ENCODE measurements at places on chromosomes 13 and 19.

- DNase-seq: peak; percentile 70
Observed at GRCh38 chr13:113814435-113814821, 49.4 kb downstream of the GAS6 start.

- DNase-seq: peak; percentile 74
Observed at GRCh38 chr19:39671739-39672363, 16.1 kb downstream of the LGALS16 start.

DNA sequence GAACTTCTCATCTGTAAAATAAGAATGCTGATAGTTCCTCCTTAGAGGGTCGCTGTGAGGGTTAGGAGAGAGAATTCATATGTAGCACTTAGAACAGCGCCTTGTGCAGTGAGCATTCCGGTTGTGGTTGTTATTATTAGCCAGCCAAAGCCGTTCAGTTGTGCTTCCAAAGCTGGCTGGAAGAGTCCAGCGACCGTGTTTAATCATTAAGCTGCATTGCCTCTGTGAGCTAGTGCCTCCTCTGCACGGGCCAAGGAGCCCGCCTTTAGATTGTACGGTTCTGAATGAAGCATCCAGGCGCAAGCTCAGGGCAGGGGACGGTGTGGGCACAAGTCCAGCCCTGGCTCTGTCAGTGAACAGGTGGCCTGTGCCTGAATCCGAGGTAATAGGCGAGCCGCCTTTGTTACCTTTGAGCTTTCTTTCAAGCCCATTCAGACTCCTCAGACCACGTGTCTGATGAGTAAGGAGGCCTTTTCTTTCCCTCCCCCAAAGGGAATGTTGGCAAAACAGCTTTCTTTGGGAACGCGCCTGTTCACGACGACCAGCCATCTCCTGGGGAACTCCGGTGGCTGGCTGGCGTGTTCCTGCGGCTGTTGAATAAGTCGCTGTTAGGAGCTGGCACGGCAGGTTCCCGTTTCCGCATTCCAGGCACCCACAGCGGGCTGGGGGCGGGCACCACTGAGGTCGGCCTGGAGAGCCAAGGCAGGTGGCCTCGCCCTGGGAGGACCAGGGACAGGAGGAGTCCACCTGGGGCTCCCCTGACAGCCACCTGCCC, 25.1 kb downstream of the SIPA1L3 start:
- peak; percentile 67 for DNase-seq

DNA sequence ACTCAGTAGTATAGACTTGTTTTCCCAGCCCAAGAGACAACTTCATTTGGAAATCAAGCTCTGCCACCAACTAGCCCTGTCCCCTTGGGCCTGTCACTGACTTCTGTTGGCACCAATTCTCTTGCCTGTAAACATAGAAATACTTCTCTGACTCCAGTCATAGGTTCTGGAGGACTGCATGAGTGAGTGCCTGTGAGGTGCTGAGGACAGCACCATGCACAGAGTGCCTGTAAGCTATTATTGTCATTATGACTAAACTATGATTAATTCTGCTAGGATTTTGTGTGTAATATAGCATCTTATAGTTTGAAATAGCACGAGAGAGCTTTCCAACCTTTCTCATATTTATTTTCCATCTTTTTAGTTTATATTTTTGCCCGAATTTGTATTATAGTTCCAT, 247.9 kb downstream of the MYO16 start:
- DNase-seq: peak; percentile 54

DNA sequence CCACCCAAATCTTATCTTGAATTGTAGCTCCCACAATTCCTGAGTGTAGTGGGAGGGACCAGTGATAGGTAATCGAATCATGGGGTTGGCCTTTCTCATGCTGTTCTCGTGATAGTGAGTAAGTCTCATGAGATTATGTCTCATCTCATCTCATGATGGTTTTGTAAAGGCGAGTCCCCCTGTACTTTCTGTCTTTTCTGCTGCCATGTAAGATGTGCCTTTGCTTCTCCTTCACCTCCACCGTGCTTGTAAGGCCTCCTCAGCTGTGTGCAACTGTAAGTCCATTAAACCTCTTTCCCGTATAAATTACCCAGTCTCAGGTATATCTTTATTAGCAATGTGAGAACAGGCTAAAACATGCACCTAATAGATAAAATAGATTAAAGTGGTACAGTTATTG, 756.4 kb upstream of the SLITRK5 start:
- no peak for DNase-seq

DNA sequence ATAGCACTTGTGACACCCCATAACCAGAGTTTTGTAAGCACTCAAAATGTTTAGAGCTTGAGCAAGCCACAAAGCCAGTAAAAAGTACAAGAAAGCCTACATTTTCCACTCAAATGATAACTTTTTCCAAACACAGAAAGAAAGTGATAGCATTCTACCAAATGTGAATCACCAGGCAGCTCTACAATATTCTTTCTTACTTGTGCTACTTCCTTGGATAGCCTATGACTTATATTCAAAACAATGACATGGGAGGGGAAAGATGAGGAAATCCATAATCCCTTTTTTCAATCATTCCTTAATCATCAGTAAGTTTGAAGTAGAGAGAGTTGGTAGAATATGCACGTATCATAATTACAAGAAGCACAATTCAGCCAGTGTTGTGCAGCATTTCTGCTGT, 650.8 kb upstream of the PCDH9 start:
- DNase-seq: peak; percentile 0

GRCh38 chr13:97295283-97296182, 73.4 kb downstream of the MBNL2 start:
- DNase-seq: peak; percentile 45

- DNase-seq: peak; percentile 41
Observed at GRCh38 chr19:55487924-55488687, at the start of gene SSC5D. Gene SSC5D (plus strand): TSS chr19:55488436. CDS start chr19:55488590, 154 bp downstream.

DNA sequence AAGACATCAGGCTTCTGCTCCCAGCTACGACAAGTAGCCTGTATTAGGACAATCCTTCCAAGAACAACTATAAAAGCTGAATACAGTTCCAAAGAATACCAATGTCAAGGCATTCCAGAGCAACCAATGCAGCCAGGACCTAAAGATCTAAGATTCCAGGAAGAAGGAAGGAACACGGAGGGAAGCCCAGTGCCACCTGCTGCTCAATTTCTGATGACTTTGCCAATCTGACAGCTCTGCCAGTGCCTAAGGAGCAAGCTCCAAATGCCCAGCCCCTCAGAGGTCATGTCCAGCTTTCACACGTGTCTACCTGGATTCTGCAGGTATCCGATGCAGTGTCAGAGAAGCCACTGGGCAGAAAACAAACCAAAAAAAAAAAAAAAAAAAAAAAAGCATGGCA, 164.4 kb downstream of the IRS2 start:
- DNase-seq: no peak

- no peak for DNase-seq
Observed at GRCh38 chr13:45921162-45921736, 69.7 kb upstream of the SIAH3 start.

DNA sequence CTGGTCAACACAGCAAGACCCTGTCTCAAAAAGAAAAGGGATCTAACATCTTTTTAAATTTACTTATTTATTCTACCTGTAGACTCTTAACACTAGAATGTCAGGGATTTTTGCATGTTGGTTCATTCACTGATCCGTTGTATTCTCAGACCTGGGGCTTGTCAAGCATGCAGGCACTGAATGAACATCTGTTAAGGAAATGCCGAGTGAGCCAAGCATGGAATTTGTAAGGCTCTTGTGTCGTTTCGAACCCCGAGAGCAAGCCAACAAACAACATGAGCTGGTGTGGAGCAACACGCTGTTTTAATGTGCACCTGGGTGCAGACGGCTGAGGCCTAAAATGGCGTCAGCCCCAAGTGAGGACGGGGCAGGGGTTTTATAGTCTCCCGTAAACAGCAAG, 10.0 kb upstream of the OR1M1 start:
- no peak for DNase-seq

GRCh38 chr13:105878119-105878700, 657.3 kb downstream of the EFNB2 start:
- no peak for DNase-seq

DNA sequence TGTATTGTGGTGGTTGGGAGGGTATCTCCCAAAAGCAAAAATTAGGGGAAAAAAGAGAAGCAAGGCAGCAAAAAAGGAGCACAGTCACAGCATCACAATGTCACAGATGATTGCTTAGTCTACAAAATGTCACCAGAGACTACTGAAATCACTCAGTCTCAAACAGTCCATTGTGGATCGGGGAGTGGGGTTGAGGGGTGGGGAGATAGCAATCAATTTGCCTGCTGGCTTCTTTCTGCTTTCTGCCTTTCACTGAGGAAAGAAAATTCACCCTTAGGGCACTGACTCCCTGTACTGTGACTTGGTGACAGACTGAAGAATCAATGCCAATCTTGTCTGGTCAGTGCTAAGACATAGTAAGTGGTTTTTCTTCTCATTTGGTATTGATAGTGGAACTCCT, 2127.1 kb upstream of the PCDH20 start:
- DNase-seq: no peak

DNA sequence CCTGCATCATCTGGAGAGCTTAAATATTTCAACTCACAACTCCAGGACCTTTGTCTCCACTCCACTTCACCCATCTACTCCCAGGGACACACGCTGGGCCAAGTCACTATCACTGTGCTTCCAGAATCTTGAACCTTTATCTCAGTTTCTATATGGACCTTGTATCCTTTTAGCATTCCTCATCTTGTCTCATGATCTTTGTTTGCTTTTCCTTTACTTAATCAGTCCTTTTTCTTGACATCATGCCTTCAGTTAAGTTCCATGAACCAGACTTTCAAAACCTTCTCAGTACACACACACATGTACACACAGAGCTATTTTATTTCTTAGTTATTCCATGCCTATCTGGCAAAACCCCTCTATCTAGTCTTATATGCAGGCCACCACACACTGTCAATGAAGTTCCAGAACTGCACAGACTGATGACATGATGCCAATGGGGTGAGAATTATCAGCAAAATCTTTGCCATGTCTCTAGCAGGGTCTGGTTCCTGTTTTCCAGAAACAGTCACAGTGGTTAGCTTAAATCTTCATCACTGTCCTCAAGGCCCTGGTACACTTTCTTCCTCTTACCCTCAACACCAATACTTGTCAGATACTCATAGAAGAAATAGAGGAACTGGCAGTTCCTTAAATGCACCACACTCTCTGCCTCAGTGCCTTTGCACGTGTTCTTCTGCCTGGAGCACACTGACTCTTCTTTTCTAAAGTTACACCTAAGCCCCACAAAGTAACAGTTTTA, 77.6 kb upstream of the STARD13 start:
- no peak for DNase-seq

DNA sequence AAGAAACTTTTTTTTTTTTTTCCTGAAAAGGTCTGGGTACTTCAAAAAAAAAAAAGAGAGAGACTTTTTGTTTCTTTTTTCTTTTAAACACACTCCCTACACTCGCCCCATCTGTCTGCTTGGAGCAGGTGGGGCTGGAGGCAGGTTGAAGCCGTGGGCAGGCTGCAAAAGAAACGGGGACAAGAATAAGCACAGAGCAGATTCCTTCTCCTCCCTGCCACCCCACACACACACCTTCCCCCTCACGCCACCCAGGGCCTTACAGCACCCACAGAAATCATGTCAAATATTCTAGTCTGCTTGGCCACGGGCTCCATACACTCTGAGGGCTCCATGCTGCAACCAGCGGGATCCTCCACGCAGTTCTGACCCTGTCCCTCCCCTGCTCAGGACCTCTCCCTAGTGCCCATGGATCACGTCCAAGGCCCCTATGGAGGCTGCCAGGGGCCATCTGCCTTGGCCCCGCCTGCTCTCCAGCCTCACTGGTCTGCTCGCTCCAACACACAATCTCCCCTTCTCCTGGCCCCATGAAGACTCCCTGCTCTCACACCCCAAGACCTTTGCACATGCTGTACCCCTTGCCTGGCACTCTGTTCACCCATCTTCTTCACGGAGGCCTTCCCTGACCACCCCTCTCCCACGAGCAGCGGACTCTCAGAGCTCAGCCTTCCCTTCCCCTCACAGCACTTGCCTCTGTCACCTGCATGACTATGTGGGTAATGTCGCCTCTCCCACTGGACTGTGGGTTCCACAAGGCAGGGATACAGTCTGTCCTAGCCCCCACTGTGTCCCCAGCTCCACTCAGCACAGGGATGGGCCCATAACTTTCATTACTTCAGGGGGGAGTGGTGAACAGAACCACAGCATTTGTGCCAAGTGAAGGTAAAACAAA, 11.4 kb downstream of the AKT2 start:
- no peak for DNase-seq

DNA sequence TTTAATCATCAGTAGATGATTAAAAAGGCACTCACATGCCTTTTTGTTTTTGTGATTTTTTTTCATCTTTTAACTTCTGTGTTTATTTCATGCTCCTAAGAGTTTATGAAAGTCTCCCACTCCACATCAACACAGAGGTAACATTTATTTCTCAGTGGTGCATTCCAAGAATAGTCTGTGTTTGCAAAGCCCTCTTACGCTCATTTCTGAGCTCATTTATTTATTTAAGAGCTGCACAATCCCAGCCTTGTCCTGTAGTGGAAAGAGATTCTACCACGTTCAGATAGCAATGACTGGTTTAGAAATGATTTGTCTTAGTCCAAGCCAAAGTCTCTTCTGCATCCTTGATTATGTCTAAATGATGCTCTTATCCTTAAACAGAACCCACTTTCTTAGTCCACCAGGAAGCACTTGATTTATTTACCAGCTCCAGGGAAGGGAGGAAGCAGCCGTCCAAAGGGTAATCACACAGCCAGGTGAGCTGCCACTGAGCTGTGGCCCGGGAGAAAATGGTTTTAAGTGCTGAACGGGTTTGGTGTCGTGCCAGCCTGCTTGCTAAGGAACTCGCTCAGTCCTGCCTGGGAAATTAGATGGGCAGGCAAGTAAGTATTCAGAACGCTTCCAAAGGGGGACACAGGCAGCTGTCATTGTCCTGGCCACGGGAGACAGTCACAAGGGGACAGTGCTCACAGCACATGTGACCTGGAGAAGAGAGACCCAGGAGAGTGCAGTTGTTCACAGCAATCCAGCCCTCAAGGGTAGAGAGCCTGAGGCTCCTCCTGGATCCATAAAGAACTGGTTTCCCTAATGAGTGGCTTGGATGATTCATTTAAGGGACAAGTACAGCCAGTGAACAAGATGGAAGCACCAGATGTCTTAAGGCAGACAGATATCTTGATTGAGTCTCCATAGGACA, 131.8 kb upstream of the WASF3 start:
- DNase-seq: peak; percentile 62

DNA sequence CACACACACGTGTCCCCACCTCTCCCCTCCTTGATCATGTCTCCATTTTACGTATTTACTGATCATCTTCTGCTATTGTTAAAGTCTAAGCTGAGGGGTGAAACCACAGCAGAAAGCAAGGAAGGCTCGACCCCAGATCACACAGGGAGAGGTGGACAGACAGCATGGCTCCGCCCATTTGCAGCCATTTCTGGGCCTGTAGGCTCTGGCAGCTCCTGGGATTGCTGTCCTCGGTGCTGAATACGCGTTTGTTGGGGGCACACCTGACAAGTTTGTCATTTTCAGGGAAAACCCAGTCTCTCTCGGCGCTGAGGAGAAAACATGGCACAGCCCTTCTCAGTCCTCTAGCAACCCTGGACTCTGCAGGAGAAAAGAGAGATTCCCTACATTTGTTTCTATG, 8.0 kb downstream of the TMEM86B start:
- no peak for DNase-seq

GRCh38 chr13:113456116-113456702, 2.9 kb upstream of the ADPRHL1 start:
- DNase-seq: no peak

Measured in choroid plexus epithelial cell (primary cell).